ENCODE measurements at places on chromosomes 4 and X.

GRCh38 chrX:136192135-136192534 lies 44.8 kb downstream of the FHL1 start:
- DNase-seq = no peak

DNA sequence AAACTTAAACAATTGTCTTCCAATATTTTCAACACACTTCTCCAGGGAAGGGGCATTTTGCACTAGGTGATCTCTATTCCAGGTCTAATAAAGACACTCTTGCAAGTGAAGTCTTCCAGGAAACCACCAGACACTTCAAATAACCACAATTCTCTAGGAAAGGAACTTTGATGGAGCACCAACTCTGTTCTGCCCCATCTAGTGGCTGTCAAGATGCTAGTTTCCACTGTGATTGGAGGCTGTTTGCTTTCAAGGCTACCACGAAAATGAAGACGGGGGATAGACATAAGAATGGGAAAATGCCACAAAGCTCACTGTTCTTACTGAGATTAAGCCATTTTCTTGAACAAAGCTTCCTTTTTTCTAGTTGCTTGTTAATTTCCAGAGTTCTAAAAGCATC lies 100.6 kb upstream of the F9 start:
- DNase-seq = no peak

GRCh38 chr4:67712650-67713528 lies 11.9 kb upstream of the UBA6 start:
- no peak for DNase-seq

- no peak for DNase-seq
These were observed 63.3 kb downstream of the SEL1L3 start for GRCh38 chr4:25799522-25799921.

- DNase-seq = no peak
These were observed 169.0 kb downstream of the ZNF330 start for GRCh38 chr4:141389649-141390048.

GRCh38 chr4:36133658-36134057 lies 110.7 kb downstream of the ARAP2 start:
- no peak for DNase-seq

GRCh38 chrX:47145395-47146120 lies 537 bp downstream of the RBM10 start:
- peak; percentile 64 for DNase-seq

DNA sequence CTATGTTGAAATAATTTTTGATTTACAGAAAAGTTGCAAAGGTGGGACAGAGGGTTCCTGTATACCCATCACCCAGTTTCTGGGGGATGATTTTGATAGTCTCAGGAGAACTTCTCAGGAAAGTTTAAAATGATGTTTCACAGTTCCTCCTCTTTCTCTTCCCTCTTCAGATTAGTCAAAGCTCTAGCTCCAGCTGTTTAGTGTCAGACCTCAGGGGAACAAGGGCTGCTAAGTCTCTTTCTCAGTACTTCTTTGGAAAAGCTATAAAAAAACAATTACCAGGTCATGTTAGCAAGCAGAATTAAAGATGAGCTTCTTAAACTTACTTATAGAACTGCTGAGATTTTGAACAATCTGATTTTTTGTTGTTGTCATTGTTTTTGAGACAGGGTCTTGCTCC lies 12.2 kb downstream of the IL13RA1 start:
- DNase-seq = no peak

DNA sequence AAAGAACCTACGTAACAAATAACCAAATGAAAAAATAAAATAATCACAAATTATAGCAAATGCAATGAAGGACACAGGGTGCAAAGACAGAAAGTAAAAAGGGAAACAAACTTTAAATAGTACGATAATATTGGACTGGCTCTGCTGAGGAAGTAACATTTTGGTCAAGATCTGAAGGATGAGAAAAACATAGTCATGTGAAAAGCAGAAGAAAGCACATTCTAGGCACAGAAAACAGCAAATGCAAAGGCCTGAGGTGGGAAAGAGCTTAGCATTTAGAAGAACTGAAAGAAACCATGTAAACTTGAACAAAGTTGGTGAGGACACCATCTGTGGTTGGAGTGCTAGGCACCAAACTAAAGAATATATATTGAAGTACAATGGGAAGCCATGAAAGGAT lies 111.2 kb downstream of the PPP3CA start:
- DNase-seq = no peak

- no peak for DNase-seq
These were observed 2.6 kb upstream of the LRAT start for GRCh38 chr4:154741131-154741665.

DNA sequence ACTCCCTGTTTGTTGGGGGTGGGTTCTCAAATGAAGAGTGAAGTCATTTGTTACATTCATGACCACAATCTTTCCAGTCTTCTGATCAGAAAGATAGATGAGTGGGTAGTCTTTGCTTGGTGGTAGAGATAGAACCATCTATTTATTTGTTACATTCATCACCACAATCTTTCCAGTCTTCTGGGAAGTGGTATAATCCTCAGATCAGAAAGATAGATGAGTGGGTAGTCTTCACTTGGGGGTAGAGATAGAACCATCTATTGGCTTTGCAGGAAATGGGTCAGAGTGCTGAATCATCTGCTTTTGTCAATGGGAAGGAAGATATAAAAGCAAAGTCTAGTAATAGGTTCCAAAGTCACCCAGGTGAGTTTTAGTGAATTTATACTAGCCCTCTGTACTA lies 64.2 kb upstream of the EPGN start:
- no peak for DNase-seq

GRCh38 chr4:139768366-139768765 lies 102.7 kb downstream of the MGST2 start:
- DNase-seq = no peak

DNA sequence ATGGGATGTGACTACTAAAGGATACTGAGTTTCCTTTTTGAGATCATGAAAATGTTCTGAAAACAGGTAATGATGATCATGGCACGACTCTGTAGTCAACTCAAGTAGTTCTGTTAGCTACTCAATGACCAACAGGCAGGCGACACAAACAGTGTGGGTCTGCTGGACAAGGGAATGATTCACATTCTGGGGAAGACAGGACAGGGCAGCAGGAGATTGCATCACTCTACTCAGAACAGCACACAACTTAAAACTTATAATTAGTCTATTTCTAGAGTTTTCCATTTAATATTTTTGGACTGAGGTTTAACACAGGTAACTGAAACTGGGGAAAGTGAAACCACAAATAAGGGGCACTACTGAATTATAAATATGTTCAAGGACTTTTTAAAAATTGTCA lies 365.2 kb downstream of the PRDM5 start:
- DNase-seq = no peak

DNA sequence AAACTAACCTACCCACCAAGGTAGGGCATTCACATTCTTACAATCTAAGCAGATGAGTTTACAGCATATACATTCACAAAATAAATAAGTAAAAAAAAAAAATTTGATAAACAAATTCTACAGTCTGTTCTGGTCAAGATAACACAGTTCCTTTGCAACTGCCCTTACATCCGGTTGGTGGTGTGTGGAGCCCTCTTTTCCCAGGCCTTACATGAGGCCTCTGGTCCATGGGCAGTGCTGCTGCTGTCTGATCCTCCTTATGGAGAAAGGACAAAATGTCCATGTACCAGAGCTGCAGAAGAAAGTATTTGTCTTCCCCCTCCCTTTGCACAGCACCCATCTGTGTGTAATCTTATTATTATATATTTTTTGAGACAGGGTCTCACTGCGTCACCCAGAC lies 2.2 kb upstream of the SEPTIN11 start:
- no peak for DNase-seq
